ENCODE measurements at places on chromosomes 11 and 22.

DNA sequence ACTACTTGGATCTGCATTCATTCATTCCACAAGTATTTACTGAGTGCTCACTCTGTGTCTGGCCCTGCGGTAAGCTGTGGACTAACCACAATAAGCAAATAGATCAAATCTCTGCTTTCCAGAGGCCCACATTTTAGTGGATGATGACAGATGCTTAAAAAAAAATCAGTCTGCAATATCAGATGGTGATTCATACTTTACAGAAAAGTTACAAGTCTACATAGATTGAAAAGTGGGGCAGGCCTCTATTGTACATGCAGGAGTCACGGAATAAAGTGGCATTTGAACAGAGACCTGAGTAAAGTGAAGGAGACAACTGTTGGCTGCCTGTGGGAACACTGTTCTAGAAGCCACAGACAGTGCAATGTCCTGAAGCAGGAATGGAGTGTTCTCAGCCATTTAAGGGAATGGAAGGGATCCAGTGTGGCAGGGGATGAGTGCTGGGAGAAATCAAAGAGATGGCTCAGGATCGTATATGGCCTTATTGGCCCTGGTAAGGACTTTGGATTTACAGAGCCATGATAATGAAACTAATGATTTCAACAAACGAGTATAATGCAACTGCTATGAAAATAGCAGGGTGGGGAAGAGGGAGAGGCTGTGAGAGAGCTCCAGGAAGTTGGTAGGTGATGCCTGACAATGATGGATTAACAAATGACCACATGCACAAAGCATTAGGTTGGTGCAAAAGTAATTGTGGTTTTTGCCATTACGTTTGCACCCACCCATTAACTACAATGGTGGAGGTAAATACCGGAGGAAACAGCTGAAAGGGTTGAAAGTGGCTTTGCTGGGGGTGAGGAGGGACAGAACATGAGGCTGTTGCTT, 31.1 kb downstream of the TMEM45B start:
- no peak for DNase-seq
- H3K4me1 ChIP-seq: no peaks in the 10 kb centered on the region
- no peak overlapping the region for H3K4me3 ChIP-seq
- no peak overlapping the region for H3K27ac ChIP-seq

GRCh38 chr11:92550411-92550810, 325.8 kb downstream of the FAT3 start:
- H3K4me1 ChIP-seq: peaks cover 19% of the 10 kb centered on the region
- H3K36me3 ChIP-seq: peaks cover 4% of the 10 kb centered on the region
- no peak overlapping the region for H3K4me3 ChIP-seq
- H3K27me3 ChIP-seq: no peaks in the 10 kb centered on the region

- H3K36me3 ChIP-seq: no peaks in the 10 kb centered on the region
- no peak overlapping the region for H3K4me3 ChIP-seq
- H3K4me1 ChIP-seq: peaks cover 5% of the 10 kb centered on the region
- no peak overlapping the region for H3K27ac ChIP-seq
Observed at GRCh38 chr11:111942829-111943228, 5.7 kb downstream of the DIXDC1 start.

- no peaks in the 10 kb centered on the region for H3K4me1 ChIP-seq
- H3K4me3 ChIP-seq: no peak overlapping the region
- H3K27me3 ChIP-seq: no peaks in the 10 kb centered on the region
Observed at GRCh38 chr22:24284747-24285203, 14.1 kb downstream of the SPECC1L start.

DNA sequence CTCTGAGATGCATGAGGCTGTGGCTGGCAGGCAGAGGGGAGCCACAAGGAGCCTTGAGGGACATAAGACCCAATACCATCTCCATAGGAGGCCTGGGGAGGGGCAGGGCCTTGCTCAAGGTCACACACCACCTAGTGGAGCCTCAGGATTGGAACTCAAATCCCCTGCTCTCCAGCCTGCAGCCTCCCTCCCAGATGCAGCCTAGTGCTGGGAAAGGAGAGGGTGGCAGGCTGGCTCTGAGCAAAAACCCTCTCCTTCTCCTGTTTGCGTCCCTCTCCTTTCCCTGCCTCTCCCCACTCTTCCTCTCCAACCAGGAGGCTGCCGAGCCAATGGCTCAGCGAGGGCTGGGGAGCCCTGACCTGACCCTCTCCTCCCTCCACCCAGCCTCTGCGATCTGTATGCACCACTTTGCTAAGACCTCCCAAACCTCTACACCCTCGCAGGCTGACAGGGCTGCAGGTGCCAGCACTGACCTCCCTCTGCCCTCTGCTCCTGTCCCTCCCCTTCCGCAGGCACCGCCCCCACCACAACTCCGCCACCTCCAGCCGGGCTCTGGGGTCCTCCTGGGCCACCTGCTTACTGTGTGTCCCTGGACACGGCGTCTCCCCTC, 14.7 kb downstream of the IGLL1 start:
- peak; percentile 65 for DNase-seq
- H3K4me1 ChIP-seq: no peaks in the 10 kb centered on the region
- H3K27me3 ChIP-seq: peaks cover 7% of the 10 kb centered on the region

DNA sequence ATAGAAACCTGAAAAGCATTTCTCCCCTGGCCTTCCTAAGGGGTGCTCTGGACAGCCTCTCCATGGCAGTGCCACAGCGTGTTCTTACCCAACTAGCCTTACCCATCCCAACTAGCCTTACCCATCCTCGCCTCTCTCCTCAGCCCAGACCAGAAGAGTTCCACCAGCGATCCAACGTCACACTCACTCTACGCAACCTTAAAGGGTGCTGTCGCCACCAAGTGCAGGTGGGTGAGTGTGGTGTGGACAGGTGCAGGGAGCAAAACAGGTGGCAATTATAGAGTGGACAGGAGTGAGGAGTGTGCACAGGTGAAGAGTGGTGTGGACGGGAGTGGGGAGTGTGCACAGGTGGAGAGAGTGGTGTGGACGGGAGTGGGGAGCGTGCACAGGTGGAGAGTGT, 17.8 kb downstream of the TMEM121B start:
- peaks cover 4% of the 10 kb centered on the region for H3K36me3 ChIP-seq
- no peak for DNase-seq
- no peaks in the 10 kb centered on the region for H3K27me3 ChIP-seq
- H3K27ac ChIP-seq: no peak overlapping the region

GRCh38 chr11:71423181-71423790, 24.9 kb downstream of the DHCR7 start:
- no peaks in the 10 kb centered on the region for H3K27me3 ChIP-seq
- H3K4me1 ChIP-seq: no peaks in the 10 kb centered on the region
- no peaks in the 10 kb centered on the region for H3K36me3 ChIP-seq
- no peak overlapping the region for H3K4me3 ChIP-seq

- no peaks in the 10 kb centered on the region for H3K4me1 ChIP-seq
- no peak overlapping the region for H3K4me3 ChIP-seq
- no peaks in the 10 kb centered on the region for H3K36me3 ChIP-seq
- DNase-seq: no peak
- no peaks in the 10 kb centered on the region for H3K27me3 ChIP-seq
Observed at GRCh38 chr11:36791957-36792356, 193.9 kb upstream of the RAG2 start.

DNA sequence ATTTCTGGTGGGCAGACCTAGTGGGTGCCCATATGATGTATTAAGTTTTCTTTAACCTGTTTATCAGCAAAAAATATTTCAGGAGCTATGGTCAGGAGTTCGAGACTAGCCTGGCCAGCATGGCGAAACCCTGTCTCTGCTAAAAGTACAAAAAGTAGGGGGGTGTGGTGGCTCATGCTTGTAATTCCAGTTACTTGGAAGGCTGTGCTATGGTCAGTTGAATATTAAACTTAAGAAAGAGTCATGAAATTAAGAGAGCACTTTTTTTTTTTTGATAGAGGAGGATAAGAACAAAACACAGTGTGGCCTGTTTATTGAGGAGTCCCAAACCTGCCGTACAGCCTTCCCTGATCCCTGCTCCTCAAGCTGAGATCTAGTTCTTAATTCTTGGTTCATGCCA, 29.8 kb downstream of the OR6Q1 start:
- H3K36me3 ChIP-seq: no peaks in the 10 kb centered on the region
- no peak for DNase-seq
- no peak overlapping the region for H3K4me3 ChIP-seq
- no peak overlapping the region for H3K27ac ChIP-seq

DNA sequence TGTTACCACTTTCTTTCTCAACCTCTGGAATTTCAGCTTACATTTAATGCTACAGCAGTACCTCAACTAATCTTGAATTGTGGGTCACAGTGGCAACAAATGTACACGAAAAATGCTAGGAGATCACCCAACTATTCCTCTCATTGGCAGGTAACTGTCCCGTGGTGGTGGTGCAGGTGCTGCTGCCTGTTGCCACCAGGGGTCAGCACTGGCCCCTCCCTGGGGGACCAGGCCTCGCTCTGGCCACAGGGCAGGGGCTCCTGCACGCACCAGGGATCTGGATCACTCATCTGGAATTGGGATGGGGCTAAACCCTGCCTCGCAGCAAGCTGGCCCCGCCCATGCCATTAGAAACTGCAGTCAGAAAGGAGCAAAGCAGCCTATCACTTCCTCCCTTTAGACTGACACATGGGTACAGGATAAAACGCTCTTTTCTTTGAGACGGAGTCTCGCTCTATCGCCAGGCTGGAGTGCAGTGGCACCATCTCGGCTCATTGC, 6.9 kb upstream of the POLDIP3 start:
- H3K4me3 ChIP-seq: no peak overlapping the region
- no peaks in the 10 kb centered on the region for H3K4me1 ChIP-seq
- H3K27me3 ChIP-seq: no peaks in the 10 kb centered on the region
- peak; percentile 93 for DNase-seq

DNA sequence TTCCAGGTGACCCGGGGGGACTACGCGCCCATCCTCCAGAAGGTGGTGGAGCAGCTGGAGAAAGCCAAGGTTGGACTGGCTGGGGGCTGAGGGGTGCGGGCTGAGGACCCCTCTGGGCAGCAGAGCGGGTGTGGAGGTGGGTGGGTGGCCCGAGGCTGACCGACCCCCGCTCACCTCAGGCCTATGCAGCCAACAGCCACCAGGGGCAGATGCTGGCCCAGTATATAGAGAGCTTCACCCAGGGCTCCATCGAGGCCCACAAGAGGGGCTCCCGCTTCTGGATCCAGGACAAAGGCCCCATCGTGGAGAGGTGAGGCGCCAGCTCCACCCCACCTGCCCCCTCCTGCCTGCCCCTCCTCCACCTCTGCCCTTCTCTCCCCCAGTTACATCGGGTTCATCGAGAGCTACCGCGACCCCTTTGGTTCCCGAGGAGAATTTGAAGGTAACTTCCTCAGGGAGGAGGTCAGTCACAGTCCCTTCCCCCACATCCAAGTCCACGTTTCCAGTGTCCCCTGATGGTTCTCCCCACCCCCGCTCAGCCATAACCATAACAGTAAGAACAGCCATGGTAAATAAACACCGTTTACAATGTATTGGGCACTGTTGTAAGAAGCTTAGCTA, 11.2 kb downstream of the DPP3 start:
- DNase-seq: peak; percentile 74
- H3K27me3 ChIP-seq: no peaks in the 10 kb centered on the region
- H3K4me1 ChIP-seq: no peaks in the 10 kb centered on the region
- peaks cover 36% of the 10 kb centered on the region for H3K36me3 ChIP-seq
- no peak overlapping the region for H3K4me3 ChIP-seq

- no peaks in the 10 kb centered on the region for H3K27me3 ChIP-seq
- H3K4me3 ChIP-seq: peak overlapping the region; percentile 45
- no peak overlapping the region for H3K27ac ChIP-seq
- peak; percentile 97 for DNase-seq
- no peaks in the 10 kb centered on the region for H3K36me3 ChIP-seq
- H3K4me1 ChIP-seq: peaks cover 3% of the 10 kb centered on the region
Observed at GRCh38 chr11:62909107-62909894, 11.9 kb downstream of the CHRM1 start.
